ENCODE measurements at places on chromosomes 6 and 20.
A peak's percentile ranks its signal among the peaks of the same experiment; 100 is the strongest.

GRCh38 chr6:30810813-30811339 is 66.5 kb upstream of the IER3 start:
- peak; percentile 38 for DNase-seq

DNA sequence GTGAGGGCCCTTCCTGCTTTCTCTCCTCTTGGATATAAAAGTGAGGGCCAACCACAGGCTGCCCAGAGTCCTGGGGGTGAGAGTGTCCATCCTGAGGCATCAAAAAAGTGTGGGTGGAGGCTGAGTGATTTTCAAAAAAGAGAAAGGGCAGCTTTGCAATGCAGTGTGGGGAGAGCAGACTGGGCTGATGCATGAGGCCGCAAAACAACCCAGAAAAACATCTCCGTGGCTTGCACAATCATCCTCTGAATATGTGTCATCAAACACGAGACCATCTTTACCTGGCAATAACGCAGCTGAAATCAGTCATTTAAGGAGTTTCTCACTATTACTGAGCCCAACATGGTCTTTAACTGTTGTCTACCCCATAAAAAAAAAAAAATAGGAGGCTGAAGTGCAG is 191.2 kb upstream of the SOX4 start:
- no peak for DNase-seq

GRCh38 chr6:126722411-126722810 is 382.5 kb downstream of the CENPW start:
- no peak for DNase-seq

DNA sequence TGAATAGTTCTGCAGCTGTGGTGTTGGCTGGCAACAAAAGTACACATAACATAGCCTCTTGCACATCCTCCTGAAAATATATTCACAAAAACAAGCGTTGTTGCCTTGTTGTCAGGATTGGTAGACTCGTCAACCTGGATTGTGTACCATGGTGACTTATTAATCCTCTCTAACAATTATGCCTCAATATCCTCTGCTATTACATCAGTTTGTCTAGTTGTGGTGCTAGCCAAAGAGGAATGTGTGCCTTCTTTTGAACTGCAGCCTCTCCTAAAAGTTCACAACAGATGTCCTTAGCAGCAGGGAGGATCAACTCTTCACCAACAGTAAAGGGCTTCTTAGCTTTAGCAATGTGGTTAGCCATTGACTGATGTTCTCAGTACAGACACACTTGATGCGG is 3.6 kb upstream of the SF3B5 start:
- no peak for DNase-seq

GRCh38 chr20:31488115-31488514 is 13.0 kb downstream of the REM1 start:
- no peak for DNase-seq

- DNase-seq = no peak
Observed at GRCh38 chr20:5686384-5687105, 63.7 kb upstream of the SHLD1 start.

GRCh38 chr20:25194333-25194972 is 1.1 kb upstream of the ENTPD6 start:
- no peak for DNase-seq

DNA sequence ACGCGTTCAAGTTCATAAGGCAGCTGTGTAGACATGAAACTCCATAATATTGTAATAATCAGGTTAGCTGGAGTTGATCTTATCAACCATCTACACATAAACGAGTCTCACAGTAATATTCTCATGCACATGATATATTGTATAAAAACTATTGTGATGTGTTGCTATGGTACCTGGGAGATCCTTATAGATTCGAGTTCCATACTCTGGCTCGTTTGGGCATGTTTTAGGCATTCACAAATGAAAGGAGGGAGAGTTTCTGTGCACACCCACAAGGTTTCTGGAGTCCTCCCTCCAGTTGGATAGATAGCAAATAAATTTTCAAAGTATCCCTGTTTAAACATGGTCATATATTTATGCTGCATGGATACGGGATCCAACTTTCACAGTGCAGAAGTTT is 567.5 kb upstream of the SLC35B3 start:
- no peak for DNase-seq

DNA sequence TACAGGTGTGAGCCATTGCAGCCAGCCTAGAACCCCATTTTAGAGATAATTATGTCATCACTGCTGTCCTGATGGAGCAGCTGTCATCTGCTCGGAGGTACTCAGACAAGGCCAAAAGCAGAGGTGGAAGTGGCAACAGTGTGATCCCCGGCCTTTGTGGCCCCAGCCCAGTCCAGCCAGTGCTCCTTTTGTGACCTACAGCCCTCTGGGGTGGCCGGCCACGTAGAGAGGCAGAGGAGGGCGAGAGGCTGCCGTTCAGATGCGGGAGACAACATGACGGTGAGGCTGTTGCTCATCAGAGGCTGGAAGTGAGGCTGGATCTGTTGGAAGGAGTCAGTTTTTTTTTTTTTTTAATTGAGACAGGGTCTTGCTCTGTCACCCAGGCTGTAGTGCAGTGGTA is 32.8 kb downstream of the EFCAB8 start:
- no peak for DNase-seq

GRCh38 chr20:8036771-8037170 is 17.2 kb upstream of the TMX4 start:
- no peak for DNase-seq

DNA sequence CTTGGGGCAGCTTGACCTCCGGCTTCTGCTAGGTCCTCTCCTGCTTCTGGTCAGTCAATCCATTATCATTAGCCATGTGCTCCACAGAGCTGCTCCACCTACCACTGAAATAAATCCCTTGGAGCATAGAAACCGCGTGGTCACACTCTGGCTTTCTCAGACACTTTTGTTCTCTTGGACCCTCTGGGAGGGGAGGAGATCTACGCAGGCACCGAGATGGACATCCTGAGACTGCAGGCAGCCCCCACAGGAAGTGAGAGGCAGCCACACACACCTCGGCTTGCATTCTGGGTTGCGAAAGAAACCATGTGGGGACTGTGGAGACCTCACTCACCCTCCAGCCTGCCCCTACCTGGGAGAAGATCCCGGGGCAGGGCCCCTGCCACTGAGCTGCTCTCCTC is 79.5 kb downstream of the FYN start:
- no peak for DNase-seq

- DNase-seq = no peak
Observed at GRCh38 chr6:1325461-1326309, 13.8 kb downstream of the FOXQ1 start.

- no peak for DNase-seq
Observed at GRCh38 chr6:149935668-149936067, 6.1 kb upstream of the ULBP2 start.

DNA sequence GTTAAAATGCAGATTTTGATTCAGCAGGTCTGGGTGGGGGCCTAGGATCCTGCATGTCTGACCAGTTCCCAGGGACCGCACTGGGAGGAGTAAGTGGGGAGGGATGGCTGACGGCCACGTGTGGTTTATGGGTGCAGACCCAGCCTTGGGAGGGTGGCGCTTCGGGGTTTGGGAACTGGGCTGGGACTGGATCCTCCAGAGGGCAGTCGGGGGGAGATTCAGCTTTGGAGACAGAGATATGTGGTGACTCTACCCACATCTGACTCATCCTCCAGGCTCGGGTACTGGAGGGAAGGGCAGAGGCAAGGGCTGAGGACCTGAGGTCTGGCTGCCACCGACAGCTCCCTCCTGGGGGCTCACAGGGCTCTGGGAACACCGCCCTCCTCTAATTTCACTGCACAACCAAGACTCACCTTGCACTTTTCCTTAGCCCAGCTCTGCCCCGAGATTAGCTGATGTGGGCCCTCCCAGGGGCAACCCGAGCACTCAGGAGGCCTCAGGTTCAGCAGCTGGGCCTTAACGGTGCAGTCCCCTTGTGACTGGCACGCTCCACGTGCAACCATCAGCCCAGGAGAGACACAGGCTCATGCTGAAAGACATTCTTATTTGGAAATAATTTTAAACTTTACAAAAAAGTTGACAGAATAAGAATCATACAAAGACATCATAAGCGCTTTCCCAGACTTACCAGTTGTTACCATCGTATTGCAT is 172.8 kb upstream of the PMEPA1 start:
- no peak for DNase-seq

DNA sequence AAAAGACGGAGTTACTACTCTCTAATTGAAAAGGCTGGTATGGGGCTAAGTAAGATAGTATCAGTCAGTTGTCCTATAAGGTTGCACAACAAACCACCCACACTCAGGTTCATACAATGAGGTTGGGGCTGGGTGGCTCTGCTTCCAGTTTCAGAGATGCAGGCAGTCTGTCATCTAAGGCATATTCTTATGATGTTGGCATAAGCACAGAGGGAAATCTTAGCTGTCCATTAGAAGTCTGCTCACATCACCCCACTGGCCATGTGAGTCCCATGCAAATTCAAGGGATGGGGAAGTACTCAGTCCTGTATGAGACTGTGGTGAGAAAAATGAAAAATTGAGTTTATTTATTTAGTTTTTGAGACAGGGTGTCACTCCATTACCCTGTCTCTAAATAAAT is 118.6 kb downstream of the LAMP5 start:
- DNase-seq = no peak

- no peak for DNase-seq
Observed at GRCh38 chr6:133680994-133681393, 207.9 kb upstream of the TCF21 start.

DNA sequence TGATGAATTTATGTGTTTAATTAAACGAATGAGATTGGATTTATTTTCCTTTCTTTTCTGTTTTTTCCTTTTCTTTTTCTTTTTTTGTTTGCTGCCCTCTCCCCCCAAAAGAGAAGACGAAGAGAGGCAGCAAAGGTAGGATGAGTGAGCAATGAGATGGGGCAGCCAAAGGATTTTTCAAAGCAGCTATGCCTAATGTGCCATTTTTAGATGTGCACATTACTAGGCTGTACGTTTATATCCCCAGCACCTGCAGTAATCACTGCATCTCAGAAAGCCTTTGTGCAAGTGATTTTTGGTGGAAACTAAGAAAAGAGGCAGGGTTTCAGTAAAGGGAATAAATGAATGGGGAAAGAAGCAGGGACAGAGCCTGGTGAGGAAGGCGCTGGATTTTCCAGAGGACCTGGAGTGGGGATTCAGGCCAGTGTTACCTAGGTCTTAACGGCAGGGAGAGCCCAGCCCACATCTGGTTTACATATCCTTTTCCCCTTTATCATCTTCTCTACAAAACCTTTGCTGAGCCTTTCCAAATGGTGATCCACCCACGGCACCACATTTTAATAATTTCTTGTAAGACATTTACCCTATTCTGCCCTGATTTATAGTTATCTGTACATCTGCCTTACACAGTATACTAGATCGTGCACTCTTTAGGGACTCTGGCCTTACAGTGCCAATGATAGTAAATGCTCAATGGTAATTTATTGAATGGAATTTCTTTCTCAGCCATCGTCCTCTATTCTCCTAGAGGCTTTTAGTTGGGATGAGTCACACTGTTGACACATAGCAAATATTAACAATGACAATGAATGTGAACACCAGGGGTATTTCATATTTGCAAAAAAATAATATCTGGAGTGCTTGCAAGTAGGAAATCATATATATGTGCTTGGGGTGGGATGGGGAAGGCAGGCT is 38.3 kb upstream of the ATXN1 start:
- no peak for DNase-seq

DNA sequence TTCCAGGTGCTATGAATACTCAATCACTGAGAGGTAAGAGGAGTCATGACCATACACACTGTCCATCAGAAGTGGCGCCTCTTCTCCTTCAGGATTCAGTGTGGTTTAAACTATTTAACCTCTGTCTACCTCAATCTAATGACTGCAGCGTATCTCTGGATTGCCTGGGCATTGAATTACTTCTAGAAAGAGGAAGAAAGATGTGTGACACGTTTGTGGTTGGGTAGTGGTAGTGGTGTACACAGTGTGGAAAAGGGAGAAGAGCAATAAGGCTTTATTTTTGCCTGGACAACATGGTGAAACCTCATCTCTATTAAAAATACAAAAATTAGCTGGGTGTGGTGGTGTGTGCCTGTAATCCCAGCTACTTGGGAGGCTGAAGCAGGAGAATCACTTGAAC is 38.0 kb upstream of the ECHDC1 start:
- no peak for DNase-seq

DNA sequence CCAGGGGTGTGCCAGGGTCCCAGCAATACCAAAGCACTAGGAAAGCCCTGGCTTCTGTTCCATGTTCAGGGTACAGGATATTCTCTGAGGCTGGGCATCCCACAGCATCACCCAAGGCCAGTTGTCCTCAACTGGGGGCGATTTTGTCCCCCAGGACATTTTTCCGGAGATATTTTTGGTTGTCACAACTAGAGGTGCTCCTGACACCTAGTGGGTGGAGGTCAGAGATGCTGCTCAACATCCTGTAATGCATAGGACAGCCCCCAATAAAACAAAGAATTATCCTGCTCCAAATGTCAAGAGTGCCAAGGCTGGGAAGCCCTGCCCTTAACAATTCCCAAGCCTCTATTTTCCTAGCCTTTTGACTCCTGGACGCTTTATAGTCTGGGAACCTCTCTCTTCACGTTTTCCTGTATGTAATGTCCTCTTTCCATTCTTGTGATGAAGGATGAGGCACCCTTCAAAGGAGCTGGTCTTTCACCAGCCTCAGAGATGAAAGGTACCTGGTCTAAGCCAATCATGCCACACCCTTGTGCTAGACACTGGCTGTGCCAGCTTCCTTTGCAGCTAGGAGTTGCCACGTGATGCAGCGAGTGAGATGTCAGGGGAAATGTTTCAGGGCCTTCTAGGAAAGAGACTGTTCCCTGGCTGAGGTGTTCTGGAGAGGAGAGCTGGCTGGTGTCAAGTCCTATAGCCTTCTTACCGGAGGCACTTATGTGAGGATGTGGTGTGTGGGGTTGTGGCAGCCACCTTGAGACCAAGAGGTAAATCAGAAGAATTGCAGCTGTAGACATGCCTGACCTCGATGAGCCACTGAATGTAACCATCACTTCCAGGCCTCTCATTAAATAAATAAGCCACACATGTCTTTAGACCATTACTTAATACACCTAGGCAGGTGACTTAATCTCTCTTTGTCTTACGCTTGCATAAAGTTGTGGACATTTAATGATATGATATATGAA is 23.4 kb upstream of the KCNG1 start:
- DNase-seq = no peak

DNA sequence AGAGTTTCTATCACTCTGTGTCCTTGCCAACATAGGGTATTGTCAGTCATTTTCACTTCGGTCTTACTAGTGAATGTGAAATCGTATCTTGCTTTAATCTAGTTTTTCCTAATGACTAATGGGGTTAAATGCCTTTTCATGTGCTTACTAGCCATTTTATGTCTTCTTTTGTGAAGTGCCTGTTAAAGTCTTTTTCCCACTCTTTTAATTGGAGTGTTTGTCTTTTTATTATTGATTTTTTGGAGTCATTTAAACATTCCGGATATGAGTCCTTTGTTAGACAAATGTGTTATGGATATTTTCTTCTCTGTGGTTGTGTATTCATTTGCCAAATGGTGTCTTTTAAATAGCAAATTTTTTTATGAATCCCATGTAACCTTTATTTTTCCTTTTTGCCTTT is 194.6 kb downstream of the CDH26 start:
- DNase-seq = no peak

- DNase-seq = no peak
Observed at GRCh38 chr6:89051676-89052075, 28.9 kb upstream of the PNRC1 start.

DNA sequence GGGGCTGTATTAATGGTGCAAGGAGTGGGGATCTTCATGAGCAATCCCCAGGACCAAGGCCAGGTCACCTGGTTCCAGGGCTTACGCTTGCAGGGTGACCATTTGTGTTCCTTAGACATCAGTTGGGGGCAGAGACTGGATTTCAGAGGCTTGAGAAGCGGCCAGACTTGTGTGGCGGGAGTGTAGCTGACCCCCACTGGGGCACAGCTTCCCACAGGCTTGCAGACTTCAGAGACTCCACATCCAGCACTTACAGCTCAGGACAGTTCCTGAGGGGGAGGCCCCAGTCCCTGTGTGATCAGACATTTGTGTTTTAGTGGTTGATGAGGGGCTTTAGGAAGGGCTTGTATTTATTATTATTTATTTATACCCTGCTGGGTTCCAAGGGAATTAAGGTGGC is 15.3 kb downstream of the TJAP1 start:
- peak; percentile 48 for DNase-seq

Data from iPS-NIHi11 (cell line).